ENCODE measurements at places on chromosomes 4 and X.

- DNase-seq: no peak
Measured at GRCh38 chr4:124705393-124705792, 7.1 kb downstream of the ANKRD50 start.

- no peak for DNase-seq
Measured at GRCh38 chr4:13129095-13129494, 355.0 kb downstream of the RAB28 start.

DNA sequence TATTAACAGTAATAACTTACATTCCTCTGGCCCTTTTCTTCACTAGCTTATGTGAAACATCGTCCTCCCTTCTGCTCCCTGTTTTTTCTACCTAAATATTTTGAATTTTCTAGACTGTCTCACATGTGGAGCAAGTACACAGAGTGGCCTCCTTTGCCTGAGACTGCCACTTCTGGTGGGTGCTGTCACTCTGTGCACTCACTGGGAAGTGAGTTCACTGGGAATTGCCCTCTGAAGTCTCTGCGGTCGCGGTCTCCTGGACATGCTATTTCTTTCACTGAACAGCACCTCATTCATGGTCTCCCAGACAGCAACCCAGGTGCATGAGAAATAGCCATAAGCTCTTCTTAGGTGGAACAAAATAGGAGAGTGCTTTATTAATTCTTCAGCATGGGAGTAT lies 1179.7 kb upstream of the ADGRL3 start:
- DNase-seq: no peak

GRCh38 chrX:142299406-142299805 lies 94.3 kb upstream of the MAGEC2 start:
- no peak for DNase-seq

DNA sequence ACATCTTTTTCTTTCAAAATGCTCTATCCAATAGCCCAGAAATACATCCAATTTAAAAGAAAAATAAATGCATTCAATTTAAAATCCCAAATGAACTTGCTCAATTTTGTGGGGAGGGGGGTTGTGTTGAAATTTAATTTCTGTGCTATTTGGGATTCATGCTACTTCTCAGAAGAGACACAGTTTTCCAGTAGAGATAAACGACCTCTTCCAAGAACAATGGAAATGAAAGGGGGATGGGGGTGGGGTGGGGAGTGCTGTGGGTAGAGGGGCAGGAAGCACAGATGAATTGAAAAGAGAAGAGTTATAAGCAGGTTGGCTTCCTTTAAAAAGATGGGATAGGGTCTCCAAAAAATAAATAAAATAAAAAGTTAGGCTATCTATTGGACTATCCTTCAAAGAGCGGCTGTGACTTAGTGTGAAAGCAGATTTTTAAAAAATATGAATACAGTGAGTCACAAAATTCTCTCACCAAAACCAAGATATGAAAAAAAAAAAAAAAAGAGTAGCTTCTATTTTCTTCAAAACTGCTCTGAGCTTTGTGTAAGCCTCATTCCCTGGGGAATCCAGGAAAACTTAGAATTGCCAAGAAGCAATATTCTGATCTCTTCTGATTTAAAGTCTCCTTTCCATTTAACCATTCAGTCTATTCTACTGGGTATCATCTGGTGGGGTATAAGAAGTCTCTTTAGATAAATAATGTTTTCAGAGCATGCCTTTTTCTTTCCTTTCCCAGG lies 324.3 kb downstream of the PTTG2 start:
- DNase-seq: no peak

- no peak for DNase-seq
Measured at GRCh38 chr4:56650262-56651055, 30.6 kb downstream of the HOPX start.

DNA sequence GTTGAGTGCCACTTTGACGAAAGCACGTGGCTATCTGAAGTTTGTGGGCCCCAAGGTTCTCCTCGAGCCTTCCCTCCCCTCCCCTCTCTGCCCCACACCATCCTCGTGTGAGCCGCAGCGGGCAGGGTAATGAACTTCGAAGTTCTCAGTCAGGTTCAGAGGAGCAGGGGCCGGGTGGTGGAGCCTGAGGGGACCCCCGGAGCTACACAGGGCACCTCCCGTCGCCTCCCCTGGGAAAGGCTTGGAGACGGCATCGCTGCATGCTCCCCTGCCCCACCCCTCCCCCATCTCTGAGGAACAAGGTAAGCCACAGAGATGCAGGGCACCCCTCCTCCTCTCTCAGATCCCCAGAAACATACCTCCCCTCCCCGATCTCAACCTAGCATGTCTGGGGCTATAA lies 2.8 kb upstream of the NKX1-1 start:
- DNase-seq: no peak

GRCh38 chr4:133154725-133155124 lies 5.6 kb downstream of the PCDH10 start:
- no peak for DNase-seq

GRCh38 chr4:107548211-107548905 lies 171.7 kb downstream of the PAPSS1 start:
- no peak for DNase-seq

DNA sequence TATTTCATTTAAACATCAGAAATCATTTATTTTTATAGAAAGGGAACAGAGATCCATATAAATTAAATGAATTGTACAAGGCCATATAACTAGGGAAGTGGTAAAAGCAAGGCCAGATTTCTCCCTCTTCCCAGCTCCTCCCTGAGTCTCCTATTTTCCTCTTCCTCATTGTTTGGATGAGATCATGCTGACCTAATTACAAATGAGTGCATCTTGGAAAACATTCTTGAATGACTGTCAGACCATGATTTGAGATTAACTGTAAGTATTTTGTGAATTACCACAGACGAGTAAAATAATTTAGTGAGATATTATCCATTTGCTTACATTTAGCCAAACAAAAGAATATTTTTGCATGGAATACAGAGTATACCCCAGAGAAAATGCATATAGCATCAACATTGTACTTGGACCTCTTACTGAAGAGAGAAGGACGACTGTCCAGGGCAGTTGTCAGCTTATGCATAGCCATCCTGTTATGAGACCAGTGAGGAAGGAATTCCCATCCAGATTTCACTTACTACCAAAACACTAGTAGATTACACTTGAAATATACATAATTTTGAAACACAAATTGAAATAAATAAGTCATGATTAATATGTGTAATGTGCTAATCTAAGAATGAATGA lies 47.3 kb downstream of the SLAIN2 start:
- no peak for DNase-seq

- DNase-seq: no peak
Measured at GRCh38 chr4:13322681-13323101, 161.4 kb downstream of the RAB28 start.

- DNase-seq: no peak
Measured at GRCh38 chrX:69028006-69028760, 137.1 kb downstream of the PJA1 start.

DNA sequence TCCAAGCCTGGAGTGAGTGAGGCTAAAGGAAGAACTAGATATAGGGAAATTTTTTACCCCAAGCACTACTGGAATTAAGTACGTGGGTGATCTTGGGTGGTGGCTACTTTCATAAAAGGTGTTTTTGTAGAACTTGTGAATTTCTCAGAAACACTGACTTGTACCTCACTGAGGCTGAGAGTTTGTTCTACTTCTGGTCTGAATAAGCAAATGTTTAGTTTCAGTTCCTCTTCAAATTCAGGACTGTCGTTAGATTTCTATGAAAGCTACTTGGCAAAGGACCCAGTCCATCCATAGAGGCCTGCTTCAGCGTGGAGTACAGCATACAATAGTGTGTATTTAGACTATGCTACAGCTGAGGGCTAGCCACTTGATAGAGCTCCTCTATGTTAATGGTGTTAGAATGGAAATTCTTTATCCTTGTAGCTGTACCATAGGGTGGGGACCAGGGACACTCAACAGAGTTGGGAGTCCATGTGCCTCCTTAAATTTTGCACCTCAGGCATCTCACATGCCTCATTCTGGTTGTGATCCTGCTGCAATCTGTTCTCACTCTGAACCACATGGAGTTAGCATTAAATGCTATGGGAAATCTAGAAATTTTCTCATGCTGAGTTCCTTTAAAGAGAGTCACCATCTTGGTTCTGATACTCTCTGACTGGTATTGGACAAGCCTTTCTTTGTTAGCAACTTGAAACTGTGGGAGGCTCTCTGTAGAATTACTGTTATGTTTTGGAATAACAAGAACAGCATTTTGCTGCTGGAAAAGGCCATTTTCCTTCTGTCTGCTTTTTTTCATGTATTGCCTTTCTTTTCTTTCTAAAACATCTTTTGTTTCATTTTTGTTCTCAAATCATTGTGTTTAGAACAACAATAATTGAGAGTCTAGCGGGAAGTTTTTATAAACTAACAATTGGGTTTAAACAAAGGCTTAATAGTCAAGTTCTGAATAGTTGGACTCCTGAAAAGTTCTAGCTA lies 86.8 kb downstream of the PDGFRA start:
- no peak for DNase-seq

DNA sequence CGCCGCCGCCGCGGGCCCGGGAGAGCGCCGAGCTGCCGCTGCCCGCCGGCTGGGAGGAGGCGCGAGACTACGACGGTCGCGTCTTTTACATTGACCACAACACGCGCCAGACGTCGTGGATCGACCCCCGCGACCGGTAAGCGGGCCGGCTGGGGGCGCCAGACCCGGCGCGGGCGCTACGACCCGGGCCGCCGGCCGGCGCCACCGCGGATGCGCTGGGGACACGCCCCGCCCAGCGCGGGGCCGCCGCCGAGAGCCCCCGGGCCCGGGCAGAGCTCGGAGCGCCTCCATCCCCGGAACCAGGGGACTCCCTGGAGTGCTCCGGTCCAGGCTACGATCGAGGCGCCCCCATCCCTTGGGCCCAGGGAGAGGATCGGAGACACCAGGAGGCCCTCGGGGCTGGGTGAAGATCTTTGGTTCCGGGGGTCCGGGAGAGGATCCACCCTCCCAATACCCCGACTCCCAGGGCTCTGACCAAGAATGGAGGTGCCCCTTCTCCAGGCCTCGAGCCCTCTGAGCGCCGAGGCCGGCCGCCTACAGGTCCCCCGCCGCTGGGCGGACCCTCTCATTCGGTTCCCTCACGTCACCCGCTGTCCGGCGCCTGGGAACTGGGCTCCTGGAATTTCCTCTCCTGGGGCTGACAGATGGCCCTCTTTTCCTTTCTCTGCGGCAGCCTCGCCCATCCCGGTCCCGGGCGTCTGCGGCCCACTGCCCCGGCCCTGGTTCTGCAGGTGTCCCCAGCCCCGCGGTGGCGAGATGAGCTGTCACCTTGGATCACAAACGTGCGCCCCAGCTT lies 48.8 kb downstream of the CLDN34 start:
- DNase-seq: no peak

Measured in T-cell (primary cell).